Activated CD4-positive, alpha-beta T cell treated with anti-CD3 and anti-CD28 coated beads, Interleukin-2, amount 50 U/mL, for 48 hours (primary cell): ENCODE measurements at places on chromosomes 7 and 10.
A peak's percentile ranks its signal among the peaks of the same experiment; 100 is the strongest.

GRCh38 chr7:70303780-70304179 lies 705.5 kb downstream of the AUTS2 start:
- DNase-seq, result no peak

DNA sequence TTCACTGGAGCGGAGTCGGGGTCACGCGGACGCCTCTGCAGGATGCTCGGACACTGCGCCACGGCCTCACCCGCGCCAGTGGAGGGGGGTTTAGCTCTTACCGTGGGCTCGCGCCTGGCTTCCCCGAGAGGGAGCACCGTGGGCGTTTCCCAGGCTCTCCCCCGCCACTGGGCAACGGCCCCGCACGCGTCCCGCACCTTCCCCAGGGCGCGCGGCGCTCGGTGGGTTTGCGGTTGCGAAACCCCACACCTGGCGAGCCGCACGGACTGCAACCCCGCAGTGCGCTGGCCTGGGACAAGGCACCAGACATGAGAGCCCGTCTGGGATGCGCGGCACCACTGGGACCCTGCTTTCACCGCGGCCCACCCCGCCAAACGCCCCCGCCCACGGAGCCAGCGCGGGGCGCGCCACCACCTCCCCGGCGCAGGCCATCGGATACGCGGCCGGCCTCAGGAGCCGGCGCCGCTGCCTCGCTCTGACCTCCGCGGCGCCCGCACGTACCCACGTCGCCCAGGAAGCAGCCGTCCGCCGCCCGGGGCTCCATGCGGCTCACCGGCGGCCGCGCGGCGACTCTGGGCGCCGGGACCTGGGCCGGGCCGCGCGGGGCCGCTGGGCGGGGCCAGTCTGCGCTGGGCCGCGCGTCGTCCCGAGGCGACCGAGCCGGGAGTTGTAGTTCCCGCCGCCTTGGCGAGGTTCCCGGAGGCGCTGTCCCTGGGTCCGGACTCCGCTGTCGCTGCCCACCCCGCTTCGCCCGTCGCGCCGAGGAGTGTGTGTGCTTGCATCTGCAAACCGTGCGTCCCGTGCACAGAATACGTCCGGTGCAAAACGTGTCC lies at the start of gene ASB13:
TSS of gene ASB13 (minus strand) at position 588 of the 833 bp plus-strand sequence. CDS start at position 544, 44 bp downstream.
- peak; percentile 55 for DNase-seq

DNA sequence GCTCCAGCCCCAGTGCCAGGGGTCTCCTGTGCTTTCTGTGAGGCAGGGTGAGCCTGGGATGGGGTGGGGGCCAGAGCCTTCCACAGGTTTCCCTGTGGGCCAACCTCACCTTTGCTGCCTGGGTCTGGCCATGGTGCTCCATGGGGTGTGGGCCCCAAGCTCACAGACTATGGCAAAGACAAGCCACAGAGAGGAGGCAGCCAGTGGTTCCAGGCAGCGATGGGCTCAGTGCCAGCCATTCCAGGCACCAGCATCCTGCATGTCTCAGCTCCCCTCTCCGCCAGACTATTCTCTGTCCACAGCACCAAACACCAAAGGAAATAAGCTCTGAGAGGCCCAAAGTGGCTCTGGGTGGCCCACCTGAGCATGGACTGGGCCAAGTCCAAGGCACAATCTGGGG lies 133.5 kb downstream of the PTPN20 start:
- no peak for DNase-seq

DNA sequence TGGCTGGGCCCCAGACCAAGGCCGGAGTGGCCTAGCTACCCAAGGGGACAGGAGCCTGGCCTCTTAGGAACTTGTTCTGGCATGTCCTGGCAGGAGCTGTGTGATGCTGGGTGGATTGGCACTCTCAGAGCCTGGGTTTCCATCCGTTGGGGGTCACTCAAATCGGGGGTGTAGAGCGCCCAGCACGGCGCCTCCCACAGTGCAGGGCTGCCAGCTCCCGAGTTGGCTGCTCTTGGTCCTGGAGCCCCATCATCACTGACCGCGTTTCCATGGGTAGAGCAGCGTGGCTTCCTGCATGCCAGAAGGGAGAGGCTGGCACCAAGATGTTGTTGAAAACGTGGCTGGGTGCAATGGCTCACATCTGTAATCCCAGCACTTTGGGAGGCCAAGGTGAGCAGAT lies 70.3 kb downstream of the UNCX start:
- no peak for DNase-seq

DNA sequence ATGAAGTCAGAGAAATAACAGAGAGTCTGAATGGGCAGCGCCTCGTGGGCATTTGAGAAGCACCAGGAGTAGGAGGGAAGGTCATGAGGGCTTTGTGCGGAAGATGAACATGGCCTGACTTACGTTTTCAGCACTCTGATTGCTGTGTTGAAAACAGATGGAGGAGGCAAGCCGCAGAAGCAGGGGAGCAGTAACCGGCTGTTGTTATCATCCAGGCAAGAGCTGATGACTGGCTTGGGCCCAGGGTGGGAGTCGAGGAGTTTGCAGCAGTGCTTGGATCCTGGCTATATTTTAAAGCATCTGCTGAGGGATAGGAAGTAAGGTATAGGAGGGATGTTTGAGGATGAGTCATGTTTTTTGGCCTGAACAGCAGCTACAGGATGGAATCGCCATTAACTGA lies 12.7 kb upstream of the PDLIM1 start:
- DNase-seq, result no peak

- DNase-seq, result no peak
Measured at GRCh38 chr7:75835688-75836285, 22.2 kb upstream of the CCL24 start.

DNA sequence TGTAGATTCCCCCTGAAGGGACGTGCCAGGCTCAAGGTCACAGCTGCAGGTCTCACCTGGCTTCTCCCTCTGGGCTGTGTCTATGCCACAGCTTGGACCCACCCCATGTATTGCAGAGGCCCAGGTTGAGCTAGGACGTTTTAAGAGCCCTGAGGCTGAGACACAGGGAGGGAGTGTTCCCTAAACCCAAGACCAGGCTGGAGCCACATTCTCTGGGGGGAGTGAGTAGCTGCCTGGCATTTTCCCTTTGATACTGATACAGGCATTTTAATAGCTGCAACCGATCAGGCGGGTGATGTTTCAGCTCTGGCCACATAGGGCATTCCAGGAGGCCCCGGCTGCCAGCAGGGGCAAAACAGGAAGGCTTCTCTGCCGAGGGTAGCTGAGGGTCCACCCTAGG lies 13.4 kb downstream of the COL13A1 start:
- no peak for DNase-seq

DNA sequence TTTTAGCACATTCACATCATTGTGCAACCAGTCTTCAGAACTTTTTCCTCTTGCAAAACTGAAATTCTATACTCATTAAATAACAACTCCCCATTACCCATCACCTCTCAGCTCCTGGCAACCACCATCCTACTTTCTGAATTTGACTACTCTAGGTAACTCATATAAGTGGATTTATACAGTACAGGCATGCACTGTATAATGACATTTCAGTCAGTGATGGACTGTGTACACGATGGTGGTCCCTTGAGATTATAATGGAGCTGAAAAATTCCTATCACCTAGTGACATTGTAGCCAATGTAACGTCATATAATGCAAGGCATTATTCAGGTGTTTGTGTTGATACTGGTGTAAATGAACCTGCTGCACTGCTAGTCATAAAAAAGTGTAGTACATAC lies 60.1 kb downstream of the BTRC start:
- DNase-seq, result no peak

GRCh38 chr7:152180587-152180986 lies 155.1 kb downstream of the GALNT11 start:
- DNase-seq, result no peak

DNA sequence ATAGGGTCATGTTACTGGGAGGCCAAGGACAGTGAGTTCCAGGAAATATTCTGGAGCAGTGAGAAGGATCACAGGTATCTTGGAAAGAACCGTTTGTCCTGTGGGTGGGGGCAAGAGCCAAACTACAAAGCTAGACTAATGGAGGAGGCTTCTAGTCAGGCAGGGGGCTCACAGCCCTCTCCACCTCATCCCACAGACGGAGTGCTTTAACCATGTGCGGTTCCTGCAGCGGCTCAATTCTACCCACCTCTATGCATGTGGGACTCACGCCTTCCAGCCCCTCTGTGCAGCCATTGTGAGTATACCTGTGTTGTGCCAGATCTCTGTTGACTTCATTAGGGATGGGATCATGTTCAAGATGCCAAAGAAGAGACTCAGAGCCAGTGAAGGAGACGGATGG lies 8.1 kb downstream of the SEMA4G start:
- DNase-seq, result no peak

DNA sequence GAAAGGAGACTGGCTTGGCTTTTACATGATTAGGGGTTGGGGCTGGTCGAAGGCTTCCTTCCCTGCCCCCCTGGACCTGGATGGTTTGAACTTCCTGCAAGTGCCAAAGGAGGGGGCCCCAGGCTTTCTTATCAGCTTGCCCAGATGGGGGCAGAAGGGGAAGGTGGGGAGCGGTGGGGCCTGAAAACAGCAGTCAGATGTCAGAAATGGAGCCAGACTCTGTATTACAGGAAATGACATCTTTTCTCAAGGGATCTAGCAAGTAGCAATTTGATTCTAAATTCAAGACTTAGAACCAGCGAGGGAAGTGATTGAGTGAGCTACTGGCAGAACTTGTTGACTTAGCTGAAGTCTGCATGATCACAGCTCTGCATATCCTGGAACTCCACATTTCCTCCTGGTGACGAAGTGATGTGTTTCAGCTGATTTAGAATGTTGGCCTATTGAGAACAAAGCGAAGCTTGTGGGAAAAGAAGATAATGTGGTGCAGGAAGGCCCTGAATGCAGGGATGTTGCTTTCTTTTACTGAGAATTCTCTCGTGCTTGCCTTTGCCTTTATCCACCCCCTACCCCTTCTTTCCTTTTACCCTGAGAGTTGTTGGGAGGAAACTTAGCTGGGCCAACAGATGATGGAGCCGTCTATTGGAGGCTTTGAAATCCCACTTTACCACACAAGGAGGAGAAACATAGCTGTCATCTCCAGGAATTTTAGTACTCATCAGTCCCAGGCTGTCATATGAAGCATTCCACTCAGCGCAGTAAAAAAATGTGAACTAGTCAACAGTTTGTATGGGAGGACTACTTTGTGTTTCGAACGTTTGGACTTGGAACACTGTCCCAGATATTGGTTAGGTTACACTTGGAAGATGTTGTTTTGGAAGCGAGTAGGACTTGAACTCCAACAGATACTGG lies 43.2 kb downstream of the CCNY start:
- DNase-seq, result no peak

- DNase-seq, result no peak
Measured at GRCh38 chr10:79327090-79327457, 20.2 kb upstream of the PPIF start.

DNA sequence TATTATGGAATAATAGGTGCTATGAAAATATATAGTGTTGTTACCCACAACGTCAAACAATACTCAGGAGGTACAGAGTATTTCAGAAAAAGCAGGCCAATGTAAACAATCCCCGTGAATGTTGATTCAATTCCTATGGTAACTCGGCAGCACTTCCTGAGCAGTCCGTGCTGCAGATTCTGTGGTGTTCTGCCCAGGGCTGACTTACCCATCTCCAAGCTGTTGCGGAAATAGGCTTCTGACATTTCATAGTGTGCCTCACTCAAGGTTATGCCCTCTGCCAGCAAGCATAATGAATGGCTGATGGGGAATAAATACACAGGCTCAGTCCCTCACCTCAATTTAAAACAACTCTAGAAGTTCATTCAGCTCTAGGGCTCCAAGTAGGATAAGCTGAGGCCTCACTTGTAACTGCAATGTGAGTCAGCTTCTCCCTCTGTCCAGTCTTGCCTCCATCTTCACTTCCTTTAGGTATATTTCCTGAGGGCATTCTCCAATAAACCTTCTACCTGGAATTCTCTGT lies 177.6 kb downstream of the GNAI1 start:
- no peak for DNase-seq

- DNase-seq, result no peak
Measured at GRCh38 chr7:2471022-2471329, 5.2 kb downstream of the GRIFIN start.

GRCh38 chr7:91029688-91030087 lies 234.5 kb upstream of the FZD1 start:
- DNase-seq, result no peak

GRCh38 chr7:121160150-121161008 lies 168.4 kb upstream of the WNT16 start:
- DNase-seq, result no peak

GRCh38 chr10:72611783-72612182 lies 14.1 kb downstream of the MICU1 start:
- DNase-seq, result no peak

- peak; percentile 75 for DNase-seq
Measured at GRCh38 chr7:100493476-100494264, 9.9 kb downstream of the NYAP1 start.

DNA sequence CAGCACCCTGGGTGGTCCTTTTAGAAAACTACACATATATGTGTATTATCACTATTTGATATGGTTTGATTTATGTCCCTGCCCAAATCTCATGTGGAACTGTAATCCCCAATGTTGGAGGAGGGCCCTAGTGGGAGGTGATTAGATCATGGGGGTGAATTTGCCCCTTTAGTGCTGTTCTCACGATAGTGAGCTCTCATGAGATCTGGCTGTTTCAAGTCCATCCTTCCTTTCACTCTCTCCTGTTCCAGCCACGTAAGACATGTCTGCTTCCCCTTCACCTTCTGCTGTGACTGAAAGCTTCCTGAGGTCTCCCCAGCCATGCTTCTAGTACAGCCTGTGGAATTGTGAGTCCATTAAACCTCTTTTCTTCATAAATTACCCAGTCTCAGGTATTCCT lies 37.3 kb downstream of the DOCK4 start:
- DNase-seq, result no peak

GRCh38 chr10:82313401-82313800 lies 438.4 kb downstream of the NRG3 start:
- DNase-seq, result no peak

DNA sequence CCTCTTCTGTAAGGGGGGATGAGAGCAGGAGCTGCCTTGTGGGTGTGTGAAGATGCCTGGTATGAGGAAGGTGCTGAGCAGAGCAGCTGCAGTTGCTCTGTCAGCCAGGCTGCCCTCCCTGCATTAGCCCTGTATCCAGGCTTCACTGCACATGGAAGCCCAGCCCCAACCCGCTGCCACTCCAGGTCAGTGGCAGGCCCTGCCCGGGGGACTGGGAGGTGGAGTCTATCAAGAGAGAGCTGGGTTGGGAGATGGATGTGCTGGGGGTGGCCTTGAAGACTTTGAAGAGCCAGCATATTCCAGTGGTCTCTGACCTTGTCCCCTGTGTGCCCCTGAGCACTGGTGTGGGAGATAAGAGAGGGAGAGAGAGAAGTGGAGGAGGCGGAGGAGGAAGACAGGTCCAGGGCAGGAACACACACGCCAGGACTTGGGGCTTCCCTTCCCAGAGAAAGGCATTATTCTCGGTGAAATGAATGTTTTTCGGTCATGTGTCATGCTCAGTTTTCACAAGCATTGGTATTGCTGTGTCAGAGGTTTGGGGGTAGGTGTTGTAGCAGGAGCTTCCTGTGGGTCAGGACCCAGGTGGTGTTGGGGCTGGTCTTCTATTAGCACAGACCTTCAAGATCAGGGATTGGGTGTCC lies 2.6 kb downstream of the PPIF start:
- DNase-seq, result no peak

DNA sequence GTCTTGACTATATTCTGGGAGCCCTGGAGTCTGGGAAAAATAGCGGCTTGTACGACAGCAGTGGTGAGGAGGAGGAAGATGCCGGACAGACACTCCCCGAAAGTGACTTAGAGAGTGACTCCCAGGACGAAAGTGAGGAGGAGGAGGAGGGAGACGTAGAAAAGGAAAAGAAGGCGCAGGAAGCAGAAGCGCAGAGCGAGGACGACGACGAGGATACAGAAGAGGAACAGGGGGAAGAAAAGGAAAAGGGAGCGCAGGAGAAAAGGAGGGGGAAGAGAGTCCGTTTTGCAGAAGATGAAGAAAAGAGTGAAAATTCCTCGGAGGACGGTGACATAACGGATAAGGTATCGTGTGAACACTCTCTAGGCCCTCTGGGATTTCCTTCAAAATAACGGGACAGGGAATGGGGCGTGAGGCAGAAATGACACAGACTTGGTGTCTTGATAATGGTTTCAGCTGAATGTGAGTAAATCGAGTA lies 908 bp downstream of the NOM1 start:
- DNase-seq, result no peak
